ENCODE measurements at places on chromosomes 12 and 14.

GRCh38 chr14:96103560-96104460, 64.6 kb downstream of the C14orf132 start:
- DNase-seq, result no peak

GRCh38 chr12:26782372-26783130, 50.4 kb downstream of the ITPR2 start:
- no peak for DNase-seq

DNA sequence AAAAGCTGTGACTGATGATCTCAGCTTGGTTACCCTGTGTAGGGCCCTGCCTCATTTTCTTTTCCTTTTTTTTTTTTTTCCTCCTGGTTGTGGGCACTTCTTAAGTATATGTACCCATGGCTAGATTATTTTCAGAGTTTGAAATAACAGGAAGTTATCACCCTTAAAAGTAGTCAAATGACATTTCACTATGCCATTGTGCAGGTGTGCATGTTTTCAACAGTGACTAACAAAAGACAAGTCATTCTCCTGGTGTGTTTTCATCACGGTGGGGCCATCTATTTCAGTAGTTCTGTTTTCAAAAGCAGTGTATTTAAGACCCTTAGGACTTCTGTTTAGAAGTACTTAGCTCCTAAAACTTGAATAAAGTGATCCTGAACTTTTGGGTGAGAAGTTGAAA, 15.0 kb downstream of the GABARAPL1 start:
- no peak for DNase-seq

GRCh38 chr12:21815306-21816062, 41.0 kb upstream of the KCNJ8 start:
- DNase-seq, result no peak

GRCh38 chr14:57346741-57347140, 43.6 kb upstream of the NAA30 start:
- DNase-seq, result no peak

GRCh38 chr14:34646570-34647255, 16.8 kb upstream of the SNX6 start:
- no peak for DNase-seq

DNA sequence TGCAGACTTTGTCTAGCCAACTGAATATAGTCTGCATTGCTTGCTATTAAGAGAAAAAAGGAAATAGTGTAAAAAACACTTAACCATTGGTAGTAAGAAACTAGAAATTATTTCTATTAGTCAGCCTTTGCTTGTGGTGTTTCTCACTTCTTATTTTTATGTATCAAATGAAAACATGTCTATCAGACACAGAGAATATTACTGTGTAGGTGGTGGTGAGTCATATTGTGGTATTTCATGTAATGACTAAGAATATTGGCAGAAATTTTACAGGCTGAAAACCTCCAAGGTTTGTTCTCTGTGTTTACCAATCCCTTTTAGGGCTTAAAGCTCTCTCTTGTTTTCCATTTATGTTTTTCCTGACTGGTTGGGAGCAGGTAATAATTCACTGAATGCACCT, 87.2 kb downstream of the DAAM1 start:
- DNase-seq, result no peak

DNA sequence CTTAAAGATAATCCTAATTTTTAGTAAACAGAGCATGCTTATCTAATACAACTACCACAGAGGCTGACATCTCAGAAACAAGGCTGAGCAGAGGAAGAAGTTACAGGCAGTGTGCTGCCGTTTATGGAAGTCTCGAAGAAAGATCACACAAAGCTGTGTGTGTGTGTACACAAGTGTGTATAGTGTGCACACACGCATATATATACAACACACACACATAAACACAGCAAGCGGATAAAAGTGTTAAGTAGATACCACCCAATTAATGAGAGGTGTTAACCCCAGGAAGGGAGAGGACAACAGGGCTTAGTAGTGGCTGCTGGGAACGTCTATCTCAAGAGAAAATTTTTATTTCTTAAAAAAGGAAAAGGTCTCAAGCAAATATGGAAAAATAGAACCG, 15.3 kb downstream of the CCDC88C start:
- no peak for DNase-seq

- DNase-seq, result no peak
These were observed 11.9 kb downstream of the ESPL1 start for GRCh38 chr12:53279888-53280498.

GRCh38 chr14:29773990-29774389, 153.7 kb downstream of the PRKD1 start:
- no peak for DNase-seq

- no peak for DNase-seq
These were observed 173.2 kb downstream of the SLC35F4 start for GRCh38 chr14:57692671-57693070.

DNA sequence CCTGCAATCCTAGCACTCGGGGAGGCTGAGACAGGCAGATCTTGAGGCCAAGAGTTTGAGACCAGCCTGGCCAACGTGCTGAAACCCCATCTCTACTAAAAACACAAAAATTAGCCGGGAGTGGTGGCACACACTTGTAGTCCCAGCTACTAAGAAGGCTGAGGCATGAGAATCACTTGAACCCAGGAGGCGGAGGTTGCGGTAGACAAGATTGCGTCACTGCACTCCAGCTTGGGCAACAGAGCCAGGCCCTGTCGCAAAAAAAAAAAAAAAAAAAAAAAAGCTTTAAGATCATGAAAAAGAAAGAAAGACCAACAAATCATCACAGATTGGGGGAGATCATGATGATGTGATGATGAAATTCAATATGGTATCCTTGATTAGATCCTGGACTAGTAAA, 30.6 kb downstream of the WDR89 start:
- DNase-seq, result no peak

DNA sequence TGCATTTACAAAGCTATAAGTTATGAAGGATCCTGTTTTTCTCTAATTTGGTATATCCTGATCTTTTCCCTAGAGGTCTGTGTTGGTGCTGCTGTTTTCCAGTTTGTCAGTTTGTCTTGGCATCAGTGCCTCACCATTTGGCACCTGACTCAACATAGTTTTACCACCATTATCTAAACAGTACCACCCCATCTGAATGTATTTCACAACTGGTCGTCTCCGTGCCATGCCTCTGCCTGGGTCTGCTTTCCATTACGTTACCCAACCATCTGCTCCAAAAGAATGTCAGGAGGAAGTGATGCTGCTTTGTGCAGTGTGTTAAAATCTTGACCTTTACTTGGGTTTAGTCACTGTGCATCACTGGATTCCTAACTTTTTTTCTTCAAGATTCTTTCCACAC, 129.3 kb upstream of the RASSF8 start:
- no peak for DNase-seq

- no peak for DNase-seq
These were observed 200.4 kb downstream of the PIK3C2G start for GRCh38 chr12:18461758-18462157.

GRCh38 chr14:24072436-24072835, 1.1 kb downstream of the CPNE6 start:
- DNase-seq, result no peak

GRCh38 chr14:32883188-32883587, 55.5 kb upstream of the NPAS3 start:
- DNase-seq, result no peak

GRCh38 chr14:105336477-105337287, 22.1 kb downstream of the PACS2 start:
- no peak for DNase-seq

GRCh38 chr12:80494836-80495235, 50.8 kb downstream of the PTPRQ start:
- DNase-seq, result no peak

DNA sequence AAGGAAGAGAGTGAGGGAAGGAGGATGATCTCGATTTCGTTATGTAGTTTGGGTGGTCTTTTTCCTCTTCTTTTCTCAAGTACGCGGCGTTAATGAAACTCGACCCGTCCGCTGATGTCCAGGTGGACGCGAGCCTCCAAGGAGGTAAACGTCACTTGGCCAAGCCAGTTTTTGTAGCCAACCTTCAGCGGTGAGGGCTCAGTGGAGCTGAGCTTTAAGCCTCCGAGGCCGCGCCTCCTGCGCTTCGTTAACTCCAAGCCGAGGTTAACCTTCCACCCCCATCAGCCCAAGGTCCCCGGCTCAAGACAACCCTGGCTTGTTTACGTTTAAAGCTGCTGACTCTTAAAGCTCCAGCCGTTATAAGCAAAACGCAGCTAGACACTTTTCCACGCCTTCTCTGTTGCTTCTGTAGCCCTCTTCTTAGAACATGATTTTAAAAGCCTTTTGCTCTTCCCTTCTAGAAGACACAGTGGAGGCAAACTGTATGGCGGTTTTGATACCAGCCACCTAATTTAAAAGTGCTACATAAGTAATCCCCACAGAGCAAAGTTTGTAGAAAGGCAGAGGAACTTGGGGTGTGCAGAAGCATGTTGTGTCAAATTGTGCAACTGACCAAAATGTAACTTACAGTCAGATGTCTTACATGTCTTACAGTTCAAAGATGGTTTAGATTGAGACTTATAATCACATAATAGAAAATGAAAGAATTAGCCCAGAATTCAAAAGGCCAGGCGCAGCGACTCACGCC, 923 bp upstream of the ITPR2 start:
- no peak for DNase-seq

- no peak for DNase-seq
These were observed 178.2 kb downstream of the RMST start for GRCh38 chr12:97640826-97641225.

GRCh38 chr14:31927348-31927832, 149.7 kb upstream of the ARHGAP5 start:
- no peak for DNase-seq

GRCh38 chr14:32934073-32934880, 4.4 kb upstream of the NPAS3 start:
- peak; percentile 38 for DNase-seq

- DNase-seq, result no peak
These were observed 23.2 kb downstream of the GSG1 start for GRCh38 chr12:13080266-13080665.

DNA sequence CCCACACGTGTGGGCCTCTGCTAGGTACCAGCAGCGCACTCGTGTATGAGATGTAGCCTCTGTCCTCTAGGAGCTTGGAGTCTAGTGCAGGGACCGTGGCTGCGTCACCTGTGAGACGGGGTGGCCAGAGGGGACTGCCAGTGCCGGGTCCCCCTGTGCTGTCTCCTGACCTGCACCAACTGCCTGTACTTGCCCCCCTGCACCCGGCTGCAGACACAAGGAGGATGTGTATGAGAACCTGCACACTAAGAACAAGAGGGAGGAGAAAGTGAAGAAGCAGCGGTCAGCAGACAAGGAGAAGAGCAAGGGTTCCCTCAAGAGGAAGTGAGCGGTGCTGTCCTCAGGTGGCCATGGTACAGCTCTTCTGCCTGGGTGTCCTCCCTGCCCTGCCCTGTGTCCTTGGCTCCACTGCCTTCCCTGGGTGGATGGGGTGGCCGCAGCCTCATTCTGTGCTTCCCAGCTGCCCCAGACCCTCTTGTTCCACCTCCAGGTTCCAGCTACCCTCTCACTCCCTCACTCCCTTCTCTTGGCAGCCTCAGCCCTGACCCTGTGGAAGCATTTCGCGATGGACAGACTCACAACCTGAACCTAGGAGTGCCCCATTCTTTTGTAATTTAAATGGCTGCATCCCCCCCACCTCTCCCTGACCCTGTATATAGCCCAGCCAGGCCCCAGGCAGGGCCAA, 9.6 kb downstream of the PTPN6 start:
- no peak for DNase-seq

- no peak for DNase-seq
These were observed 61.8 kb upstream of the DIO3 start for GRCh38 chr14:101499513-101499912.

DNA sequence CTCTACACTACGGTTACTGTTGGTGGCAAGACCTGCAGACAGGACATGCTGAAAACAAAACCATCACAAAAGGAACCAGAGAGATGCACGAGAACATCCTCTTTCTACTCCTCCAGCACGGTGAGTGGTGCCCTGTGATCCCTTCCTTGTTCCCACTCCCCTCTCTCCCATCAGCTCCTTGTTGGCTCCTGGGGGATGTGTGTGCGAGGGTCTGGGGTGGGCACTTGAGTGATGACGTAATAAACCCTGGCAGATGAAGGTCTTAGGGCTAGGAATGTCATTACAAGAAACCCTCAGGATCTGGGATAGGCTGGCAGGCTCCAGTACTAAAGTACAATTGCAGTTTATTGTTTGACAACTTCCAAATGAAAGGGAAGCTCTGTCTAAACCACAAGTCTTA, 261.5 kb downstream of the FOXN3 start:
- no peak for DNase-seq

DNA sequence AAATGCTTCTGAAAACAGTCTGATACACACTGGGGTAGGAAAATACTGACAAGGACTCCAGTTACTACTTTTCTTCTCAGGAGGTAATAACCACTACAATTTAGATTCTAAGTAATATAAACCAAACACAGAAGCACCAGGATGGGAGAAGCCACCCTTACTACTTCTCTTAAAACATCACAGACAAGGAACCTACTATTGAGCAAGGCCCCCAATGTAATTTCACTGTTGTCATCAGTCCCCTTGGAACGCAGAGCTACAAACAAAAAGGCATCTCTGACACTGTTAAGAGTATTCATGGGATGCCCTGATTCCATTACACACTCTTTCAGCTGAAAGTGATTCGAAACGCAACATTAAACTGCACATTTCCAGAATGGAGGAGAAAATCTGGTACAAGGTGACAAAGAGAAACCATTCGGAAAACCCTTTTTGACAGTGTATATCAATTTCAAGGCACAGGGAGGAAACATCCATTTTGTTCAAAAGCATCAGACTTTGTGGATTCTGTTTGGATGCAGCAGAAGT, 185.9 kb downstream of the PPM1H start:
- no peak for DNase-seq

- no peak for DNase-seq
These were observed 202.3 kb upstream of the CDKN3 start for GRCh38 chr14:54194501-54194900.
